ENCODE measurements at places on chromosomes 13 and 19.

GRCh38 chr19:14089662-14090508 lies 666 bp downstream of the SAMD1 start:
- DNase-seq: no peak

DNA sequence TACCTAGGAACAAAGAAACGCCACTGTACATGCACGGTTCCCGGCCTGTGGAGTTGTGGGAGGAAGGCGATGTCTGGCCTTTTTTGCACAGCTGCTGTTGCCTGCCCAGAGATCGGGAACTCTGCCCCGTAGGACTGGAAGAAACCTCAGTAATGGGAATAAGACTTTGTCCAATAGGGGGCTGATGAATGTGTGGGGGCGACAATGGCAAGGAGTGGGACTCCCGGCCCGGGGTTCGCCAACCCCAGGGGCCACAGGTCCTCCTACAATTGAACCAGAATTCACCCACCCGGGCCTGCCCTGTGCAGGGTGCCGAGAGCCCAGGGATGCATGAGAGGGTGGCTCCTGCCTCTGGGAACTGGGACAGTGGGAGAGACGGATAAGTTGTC lies 2.0 kb upstream of the CEBPA start:
- no peak for DNase-seq

- DNase-seq: no peak
These were observed 20.8 kb upstream of the ZNF835 start for GRCh38 chr19:56692206-56692895.

- peak; percentile 32 for DNase-seq
These were observed at the start of gene UGGT2 for GRCh38 chr13:96053003-96053703. Gene UGGT2, minus strand, starts transcription at chr13:96053401. Its CDS starts 89 bp downstream, at chr13:96053312.

GRCh38 chr19:13935765-13936510 lies 2.3 kb downstream of the PODNL1 start:
- DNase-seq: no peak

Data from NCI-H2107 (cell line).